NCI-H1092 (cell line): ENCODE measurements at places on chromosomes 7 and 10.

GRCh38 chr10:65670087-65670486 lies 1255.7 kb upstream of the LRRTM3 start:
- no peak for DNase-seq

GRCh38 chr7:55588379-55588699 lies 16.0 kb upstream of the VOPP1 start:
- no peak for DNase-seq

GRCh38 chr7:85287106-85287825 lies 100.4 kb upstream of the SEMA3D start:
- DNase-seq = no peak

- no peak for DNase-seq
Measured at GRCh38 chr10:132415956-132416355, 19.0 kb downstream of the PWWP2B start.

DNA sequence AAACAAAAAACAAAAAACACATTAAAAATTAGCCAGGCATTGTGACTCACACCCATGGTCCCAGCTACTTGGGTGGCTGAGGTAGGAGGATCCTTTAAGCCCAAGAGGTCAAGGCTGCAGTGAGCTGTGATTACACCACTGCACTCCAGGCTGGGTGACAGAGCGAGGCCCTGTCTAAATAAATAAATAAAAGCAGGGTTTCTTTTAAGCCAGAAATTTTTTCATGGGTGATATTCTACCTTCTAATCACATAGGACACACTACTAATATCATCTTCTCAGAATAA lies 14.2 kb upstream of the SVIL start:
- DNase-seq = no peak

DNA sequence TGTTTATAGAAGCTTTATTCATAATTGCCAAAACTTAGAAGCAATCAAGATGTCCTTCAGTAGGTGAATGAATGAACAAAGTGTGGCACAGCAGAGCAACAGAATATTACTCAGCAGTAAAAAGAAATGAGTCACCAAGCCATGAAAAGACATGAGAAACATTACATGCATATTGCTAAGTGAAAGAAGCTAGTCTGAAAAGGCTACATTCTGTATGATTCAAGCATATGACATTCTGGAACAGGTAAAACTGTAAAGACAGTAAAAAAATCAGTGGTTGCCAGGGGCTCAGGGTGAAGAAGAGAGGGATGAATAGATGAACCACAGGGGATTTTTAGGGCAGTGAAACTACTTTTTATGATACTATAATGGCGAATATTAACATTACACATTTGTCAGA lies 80.9 kb upstream of the APBB1IP start:
- no peak for DNase-seq

GRCh38 chr10:117165538-117166417 lies 27.7 kb upstream of the VAX1 start:
- DNase-seq = no peak

- no peak for DNase-seq
Measured at GRCh38 chr10:26706206-26706605, 8.7 kb downstream of the PDSS1 start.

GRCh38 chr7:130207642-130208041 lies at the start of gene SSMEM1:
Gene SSMEM1 (plus strand): TSS chr7:130207860. CDS start chr7:130207911, 51 bp downstream.
- DNase-seq = no peak
